AG09309 (cell line): ENCODE measurements at places on chromosomes 6 and 20.
A peak's percentile ranks its signal among the peaks of the same experiment; 100 is the strongest.

GRCh38 chr6:16723826-16724225 lies 37.4 kb downstream of the ATXN1 start:
- DNase-seq = peak; percentile 83

DNA sequence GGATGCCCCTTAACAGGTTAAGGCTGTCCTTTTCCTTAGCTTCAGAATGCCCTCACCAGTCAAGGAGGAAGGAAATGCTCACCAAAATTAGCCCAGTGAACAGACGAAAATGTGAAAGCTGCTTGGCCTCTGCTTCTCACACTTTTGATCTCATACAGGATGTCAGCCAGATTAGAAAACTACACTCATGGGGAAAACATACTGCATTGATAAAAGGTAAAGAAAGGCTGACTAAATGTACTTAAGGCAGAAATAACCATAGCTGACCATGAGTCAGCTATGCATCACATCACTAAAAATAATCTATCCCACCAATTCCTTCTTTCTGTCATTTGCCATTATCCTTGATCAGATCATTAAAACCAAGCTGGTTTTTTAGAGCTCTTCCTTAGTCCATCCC lies 198.4 kb upstream of the TENT5A start:
- no peak for DNase-seq

- DNase-seq = peak; percentile 96
Observed at GRCh38 chr6:141326426-141326825, 806.3 kb upstream of the GJE1 start.

GRCh38 chr6:827431-827830 lies 134.5 kb upstream of the EXOC2 start:
- no peak for DNase-seq

GRCh38 chr6:39029156-39030011 lies 19.2 kb upstream of the GLP1R start:
- no peak for DNase-seq

- no peak for DNase-seq
Observed at GRCh38 chr6:141467041-141467440, 665.7 kb upstream of the GJE1 start.

DNA sequence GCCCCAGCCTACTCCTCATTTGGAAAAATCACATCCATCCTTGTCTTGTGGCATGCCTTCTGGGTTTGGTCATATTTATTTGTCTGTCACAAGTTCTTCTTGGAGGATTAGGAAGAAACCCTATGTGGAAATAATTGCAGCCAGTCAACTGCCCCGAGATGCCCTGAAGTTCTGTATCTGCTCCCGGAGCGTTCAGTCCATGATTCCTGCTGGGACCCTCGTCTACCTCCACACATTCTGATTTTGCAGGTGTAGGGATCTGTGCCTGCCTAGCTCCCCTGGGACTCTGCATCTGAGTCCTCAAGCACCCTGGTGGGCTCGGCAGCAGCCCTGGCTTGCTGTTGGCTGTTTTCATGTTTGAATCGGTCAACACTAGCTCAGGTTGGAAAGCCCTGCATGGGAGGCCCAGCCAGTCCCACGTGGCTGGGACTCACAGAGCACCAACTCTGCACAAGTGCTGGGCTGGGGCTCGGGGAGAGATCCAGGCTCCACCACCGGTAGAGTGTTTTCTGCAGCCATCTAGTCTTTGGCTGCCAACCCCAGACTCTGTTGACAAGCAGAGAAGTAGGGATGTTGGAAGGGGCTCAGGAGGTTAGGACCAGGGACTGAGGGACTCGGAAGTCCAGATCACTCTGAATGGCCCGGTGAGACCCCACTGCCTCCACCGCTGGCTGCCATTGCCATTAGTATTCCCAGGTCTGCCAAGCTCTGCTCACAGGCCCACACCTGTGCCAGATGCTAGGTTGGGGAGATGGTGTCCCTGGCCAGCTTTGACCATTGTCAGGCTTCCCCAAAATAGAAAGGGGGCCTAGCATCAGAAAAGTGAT lies 183.5 kb upstream of the CST7 start:
- no peak for DNase-seq

GRCh38 chr6:142331601-142332000 lies 29.8 kb downstream of the ADGRG6 start:
- DNase-seq = no peak

DNA sequence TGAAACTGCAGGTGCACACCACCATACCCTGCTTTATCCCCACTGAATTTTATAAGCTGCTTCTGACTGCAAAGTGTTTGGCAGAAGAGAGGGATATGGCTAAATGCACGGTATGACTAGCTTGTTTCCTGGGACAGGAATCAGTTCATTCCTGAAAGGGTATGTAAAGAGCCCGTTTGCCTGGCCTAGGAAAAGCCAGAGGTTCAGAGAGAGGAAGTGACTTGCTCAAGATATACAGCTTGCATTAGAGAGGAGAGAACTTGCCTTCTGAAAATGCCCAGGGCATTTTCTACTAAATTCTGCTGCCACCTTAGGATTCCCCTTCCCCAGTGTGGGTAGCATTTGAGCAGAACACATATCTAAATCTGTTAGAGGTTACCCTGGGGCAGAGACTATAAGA lies 683 bp upstream of the GCNT2 start:
- DNase-seq = no peak

GRCh38 chr20:41848180-41848579 lies 230.0 kb upstream of the CHD6 start:
- no peak for DNase-seq

GRCh38 chr6:157708239-157708638 lies 114.8 kb upstream of the SNX9 start:
- DNase-seq = no peak
